ENCODE measurements at places on chromosomes 5 and 9.

DNA sequence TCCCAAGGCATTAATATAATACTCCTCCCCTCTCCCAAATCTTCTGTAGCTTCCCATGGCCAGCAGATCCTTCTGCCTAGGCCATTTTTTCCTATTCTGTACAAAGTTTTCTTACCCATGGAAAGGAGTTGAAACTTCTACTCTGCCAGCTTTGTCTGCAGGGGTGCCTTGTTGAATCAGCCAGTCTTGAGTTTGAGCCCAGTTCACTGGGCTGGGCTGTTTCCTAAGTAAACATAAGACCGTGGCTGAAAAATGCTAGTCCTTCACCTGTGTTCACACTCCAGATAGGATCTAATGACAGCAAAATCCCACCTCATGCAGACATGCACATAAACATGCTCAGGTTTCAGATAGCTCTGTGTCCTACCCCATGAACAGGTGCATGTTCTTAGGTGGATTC is 10.4 kb downstream of the TEX48 start:
- no peak for DNase-seq

DNA sequence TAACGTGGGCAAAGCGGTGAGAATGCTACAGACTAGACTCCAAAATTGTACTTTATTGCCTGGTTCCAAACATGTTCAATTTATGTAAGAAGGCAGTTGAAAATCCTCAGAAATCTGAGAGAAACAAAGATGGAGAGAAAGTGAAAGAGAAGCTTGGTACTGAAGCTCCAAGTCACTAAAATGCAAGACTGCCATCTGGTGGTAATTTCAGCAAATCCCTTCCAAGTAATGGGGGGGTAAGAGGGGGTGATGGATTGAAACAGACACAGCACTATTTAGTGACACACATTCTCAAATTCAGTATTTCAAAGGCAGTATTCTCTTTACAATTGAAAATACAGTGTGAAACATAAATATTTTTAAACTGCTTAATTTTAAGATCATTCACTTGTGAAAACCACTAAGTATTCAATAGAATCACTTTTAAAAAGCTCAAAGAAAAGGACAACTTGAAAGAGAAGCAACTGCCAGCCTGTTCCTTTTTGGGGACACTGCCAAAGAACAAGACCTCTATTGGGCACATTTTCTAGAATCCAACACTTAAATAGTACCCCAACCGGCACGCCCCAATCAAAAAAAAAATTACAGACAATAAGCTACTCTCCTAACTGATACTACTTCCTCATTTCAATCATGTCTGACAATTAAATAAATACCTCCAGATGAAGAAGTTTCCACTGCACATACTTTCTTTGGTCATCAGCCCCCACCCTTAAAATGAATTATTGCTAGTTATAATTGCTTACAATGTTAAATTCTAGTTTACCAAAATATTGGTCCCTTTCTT is 131.5 kb downstream of the AGTPBP1 start:
- peak; percentile 53 for DNase-seq

DNA sequence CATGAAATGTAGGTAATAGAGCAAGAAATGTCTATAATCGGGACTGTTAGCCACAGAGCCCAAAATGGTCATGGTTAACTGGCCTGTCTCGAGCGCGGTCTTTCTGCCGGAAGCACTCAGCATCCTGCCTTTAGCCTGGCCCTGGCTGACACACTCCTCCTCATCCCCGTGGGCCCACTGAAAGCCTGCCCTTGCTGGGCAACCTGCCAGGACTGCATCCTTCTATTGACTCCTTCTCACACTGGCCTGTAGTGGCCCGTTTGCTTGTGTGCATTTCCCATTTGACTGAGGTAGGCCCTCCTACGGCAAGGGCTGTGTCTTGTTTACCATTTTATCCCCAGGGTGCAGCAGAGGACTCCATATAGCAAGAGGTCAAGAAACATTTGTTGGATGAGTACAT is 215.7 kb downstream of the ATPSCKMT start:
- no peak for DNase-seq

DNA sequence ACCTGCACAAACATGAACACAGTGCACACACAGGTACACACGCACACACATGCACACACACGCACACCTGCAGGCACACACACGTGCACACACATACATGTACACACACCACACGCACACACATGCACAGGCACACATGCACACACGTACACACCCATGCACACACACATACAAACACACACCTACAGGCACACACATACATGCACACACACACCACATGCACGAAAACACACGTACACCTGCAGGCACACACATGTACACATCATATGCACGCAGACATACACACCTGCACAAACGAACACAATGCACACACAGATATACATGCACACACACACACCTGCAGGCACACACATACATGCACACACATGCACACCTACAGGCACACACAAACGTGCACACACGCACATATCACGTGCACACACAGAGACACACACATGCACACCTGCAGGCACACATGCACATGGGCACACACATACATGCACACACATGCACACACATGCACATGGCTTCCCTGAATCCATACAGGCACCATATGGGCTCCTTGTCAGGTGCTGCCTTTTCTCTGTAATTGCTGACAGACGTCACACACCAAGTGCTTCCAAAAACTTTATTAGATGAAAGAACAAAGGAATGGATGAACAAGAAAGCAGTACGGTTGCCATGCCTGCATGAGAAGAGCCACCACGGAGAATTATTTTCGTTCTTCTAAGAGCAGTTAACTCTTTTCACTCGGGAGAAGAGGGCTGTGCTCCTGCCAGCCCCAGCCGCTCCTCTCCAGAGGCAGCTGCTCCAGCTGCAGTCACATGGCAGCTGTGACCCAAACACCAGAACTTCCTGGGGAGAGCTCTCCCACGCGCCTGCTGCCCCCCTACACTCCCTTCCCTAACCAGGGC is 57.2 kb downstream of the EXD3 start:
- DNase-seq = no peak

DNA sequence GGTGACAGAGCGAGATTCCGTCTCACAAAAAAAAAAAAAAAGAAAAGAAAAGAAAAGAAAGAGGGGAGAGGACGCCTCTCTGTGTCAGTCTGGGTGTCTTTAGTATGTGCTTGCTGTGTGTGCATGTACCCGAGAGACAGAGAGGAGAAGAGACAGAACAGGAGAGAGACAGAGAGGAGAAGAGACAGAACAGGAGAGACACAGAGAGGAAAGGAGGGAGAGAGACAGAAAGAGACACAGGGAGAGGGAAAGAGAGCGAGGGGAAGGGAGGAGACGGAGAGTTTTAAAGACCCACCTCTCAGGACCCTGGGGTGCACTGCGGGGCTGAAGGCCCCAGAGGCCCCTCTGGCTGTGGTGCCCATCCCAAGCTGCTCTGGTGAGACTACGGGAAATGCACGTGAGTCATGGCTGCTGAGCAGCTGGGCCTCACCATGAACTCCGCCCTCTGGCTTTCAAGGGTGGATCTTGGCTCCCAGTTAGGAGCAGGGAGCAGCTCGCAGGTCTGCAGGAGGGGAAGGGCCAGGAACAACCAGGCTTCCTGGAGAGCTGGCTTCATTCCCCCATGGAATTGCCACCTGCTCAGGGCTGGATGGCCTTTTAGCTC is 7.9 kb downstream of the SLC6A3 start:
- DNase-seq = peak; percentile 6

- DNase-seq = no peak
Observed at GRCh38 chr9:87213948-87214347, 266.6 kb upstream of the GAS1 start.

DNA sequence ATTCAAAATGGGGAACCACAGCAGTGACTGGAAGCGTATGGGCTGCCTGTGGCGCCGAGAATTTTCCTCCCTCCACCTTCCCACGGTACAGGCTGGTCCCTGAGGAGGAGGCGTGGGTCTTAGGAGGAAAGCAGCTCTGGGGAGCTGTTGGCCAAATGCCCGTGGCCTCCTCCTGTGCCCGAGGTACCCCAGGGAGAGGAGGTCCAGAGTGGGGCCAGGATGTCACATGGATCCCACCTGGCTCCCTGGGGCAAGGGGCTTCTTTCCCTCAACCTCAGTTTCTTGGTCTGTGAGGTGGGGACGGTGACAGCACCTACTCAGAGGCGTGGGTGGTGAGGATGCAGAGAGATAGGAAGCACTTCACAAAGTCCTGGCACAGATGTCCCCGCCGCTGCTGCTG is 16.5 kb downstream of the PRRX2 start:
- DNase-seq = no peak

Measured in GM04504 (cell line).